ENCODE measurements at places on chromosomes 16 and 17.
A peak's percentile ranks its signal among the peaks of the same experiment; 100 is the strongest.

- no peak for DNase-seq
These were observed 11.9 kb downstream of the MCRIP1 start for GRCh38 chr17:81821147-81821546.

GRCh38 chr17:37089956-37090355, 141.2 kb downstream of the AATF start:
- DNase-seq = no peak

DNA sequence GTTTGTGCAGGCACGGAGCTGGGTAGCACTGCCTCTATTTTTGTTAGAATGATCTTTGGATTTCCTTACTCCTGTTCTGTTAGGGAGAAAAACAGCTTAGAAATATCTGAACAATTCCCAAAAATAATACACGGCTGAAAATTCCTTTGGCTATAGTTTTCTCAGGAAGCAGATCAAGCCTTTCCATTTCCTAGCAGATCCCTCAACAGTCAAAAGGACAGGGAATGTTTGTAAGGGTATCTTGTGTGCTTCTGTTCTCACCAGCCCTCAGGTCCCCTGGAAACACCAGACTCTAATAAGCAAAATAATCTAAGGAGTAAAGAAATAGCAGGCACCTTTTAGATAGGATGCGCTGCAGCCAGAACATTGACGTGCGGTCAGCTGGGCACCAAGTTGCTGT, 30.5 kb upstream of the WSB1 start:
- no peak for DNase-seq

- DNase-seq = no peak
These were observed 121.9 kb upstream of the TNRC6C start for GRCh38 chr17:77836557-77837041.

- DNase-seq = peak; percentile 58
These were observed 8.6 kb upstream of the ABCC3 start for GRCh38 chr17:50626037-50626574.
